ENCODE measurements at places on chromosomes 5 and 9.

DNA sequence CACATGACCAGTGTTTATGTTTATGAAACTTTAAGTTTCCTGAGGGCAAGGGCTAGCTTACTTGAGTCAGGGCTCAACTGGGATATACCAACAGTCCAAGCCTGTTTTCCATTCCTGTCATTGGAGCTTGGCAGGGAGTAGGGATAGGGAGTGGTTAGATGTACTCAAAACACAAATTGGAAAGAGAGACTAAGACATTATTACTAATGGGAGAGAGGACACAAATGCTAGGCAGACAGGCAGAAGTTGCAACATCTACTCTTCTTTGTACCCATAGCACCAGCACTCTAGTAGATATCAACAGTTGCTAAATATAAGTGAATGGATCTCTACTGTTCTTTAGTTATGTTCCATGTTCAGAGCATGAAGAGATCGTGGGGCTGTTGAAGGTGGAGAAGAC, 62.8 kb downstream of the NPR3 start:
- no peak for DNase-seq

GRCh38 chr5:152116934-152117333, 192.3 kb upstream of the GLRA1 start:
- DNase-seq: no peak

DNA sequence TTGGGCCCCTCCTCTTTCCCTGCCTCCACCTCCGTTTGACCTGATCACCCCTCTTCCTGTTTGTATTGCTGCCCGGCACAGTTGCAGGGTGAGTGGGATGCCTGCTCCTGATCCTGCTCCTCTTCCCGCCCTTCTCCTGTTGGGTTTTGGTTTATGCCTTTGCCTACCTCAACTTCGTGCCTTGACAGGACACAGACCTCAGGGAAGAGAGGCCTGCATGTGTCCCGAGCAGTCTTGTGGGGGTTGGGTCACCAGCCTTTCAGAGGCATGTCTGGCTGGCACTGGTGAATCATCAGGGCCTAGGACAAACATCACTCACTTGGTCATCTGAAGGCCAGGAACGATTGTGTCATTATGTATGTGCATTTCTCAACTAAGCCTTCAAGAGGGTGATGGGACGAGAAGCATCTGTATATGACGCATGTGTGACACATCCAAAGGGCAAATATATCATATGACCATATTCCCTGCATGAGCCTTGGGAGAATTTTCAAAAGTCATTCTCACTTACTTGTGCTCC, 56.9 kb downstream of the NPR3 start:
- DNase-seq: no peak

DNA sequence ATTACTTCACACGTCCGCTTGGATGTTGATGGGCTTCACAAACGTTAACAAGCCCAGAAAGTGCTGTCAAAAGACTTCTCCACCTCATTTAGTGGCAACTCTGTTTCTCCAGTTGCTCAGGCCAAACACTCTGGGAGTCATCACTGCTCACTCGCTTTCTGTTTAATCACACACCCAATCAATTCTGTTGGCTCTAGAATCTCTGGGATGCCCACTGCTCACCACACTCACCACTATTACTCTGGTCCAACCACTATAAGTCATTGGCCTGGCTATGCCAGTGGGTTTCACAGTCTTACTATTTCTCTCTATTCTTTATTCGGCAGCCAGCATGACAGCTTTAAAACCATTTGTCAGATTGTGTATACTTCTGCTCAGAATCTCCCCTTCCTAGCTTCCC, 163.5 kb downstream of the KDM4C start:
- no peak for DNase-seq

- no peak for DNase-seq
Measured at GRCh38 chr5:132426525-132427138, 57.1 kb downstream of the SLC22A5 start.

DNA sequence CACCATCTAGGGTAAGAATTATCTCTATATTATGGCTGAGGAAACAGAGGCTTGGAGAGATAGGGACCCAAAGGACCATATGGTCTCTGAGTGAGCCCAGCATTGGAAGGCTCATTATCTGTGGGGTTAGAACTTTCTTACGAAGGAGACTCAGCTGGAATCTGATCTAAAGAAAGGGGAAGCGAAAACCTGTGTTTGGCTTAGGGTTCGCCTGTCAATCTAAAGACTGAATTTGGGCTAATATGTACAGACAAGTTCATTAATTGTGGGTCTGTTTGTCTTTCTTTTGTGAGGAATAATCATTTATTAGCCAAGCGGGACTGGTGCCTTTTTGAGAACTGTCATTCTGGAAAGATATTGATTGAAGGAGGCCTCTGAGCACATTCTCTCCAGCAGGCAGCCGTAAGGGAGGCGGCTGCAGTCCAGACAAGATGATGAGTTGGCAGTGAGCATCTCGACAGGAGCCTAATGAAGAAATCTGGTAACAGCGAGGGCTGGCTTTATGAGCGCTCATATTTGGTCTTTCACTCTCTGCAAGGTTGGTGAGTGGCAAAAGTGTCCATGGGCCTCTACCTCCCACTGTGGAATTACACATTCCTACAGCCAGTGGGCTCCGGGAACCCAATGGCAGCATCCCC, 104.2 kb upstream of the GPR151 start:
- no peak for DNase-seq

DNA sequence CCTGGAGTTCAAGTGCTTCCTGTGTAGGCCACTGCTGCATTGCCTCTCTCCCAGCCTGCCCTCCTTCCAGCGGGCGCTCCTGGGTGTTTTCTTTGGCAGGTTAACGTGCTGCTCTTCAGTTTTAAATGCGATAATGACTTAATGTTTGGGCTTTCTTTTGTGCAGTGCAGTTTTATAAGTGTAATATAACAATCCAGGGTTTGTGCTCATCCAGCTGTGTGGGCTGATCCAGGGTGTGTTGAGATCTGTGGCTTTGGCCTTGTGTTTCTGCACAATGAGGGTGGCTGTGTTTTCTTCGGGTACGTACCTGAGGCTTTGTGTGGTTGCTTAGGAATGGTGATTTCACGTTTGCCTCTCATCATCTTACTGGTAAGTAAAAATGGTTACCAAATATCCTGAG, 50.6 kb downstream of the PCSK5 start:
- no peak for DNase-seq

GRCh38 chr5:55031492-55031891, 7.4 kb downstream of the GZMK start:
- DNase-seq: no peak

- no peak for DNase-seq
Measured at GRCh38 chr5:108249095-108249784, 132.7 kb downstream of the FBXL17 start.

DNA sequence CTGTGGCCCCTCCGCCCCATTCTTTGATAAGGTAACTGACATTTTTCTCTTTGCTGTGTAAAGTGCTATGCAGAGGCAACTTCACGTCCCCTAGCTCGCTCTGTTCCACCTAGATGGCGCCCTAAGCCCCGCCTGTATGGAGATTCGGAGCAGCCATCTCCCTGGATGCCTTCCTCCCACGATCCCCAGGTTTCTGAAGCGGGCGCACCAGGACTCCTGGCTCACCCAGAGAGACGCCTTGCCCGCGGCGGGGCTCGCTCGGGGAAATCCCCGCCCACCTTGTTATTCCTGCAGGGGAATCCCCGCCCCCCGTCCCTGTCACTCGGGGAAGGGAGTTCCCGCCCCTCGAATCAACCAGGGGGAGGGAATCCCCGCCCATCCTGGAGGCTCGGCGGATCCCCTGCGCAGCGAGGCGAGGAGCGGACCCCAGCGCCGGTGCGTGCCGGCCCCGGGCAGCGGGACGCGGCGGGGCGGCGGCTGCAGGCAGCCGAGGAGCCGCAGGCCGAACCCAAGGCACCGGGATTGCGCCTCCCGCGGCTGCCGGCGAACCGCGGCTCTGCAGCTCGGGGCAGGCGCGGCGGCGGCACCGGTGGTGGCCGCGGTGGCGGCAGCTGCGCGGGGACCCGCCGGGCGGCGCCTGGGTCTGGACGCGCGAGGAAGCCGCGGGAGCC, at the start of gene PDZD2:
Gene PDZD2, plus strand, starts transcription at position 384 of the 671 bp plus-strand sequence.
- DNase-seq: peak; percentile 84
